Stimulated activated CD4-positive, alpha-beta T cell treated with anti-CD3 and anti-CD28 coated beads, Interleukin-1b, Interleukin-23, amount 100 ng/mL, for 1 hour (primary cell): ENCODE measurements at places on chromosomes 3 and 15.

- DNase-seq, result no peak
Observed at GRCh38 chr3:38949994-38950393, 101.8 kb downstream of the SCN11A start.

- no peak for DNase-seq
Observed at GRCh38 chr15:55532944-55533343, 24.9 kb upstream of the DNAAF4 start.

DNA sequence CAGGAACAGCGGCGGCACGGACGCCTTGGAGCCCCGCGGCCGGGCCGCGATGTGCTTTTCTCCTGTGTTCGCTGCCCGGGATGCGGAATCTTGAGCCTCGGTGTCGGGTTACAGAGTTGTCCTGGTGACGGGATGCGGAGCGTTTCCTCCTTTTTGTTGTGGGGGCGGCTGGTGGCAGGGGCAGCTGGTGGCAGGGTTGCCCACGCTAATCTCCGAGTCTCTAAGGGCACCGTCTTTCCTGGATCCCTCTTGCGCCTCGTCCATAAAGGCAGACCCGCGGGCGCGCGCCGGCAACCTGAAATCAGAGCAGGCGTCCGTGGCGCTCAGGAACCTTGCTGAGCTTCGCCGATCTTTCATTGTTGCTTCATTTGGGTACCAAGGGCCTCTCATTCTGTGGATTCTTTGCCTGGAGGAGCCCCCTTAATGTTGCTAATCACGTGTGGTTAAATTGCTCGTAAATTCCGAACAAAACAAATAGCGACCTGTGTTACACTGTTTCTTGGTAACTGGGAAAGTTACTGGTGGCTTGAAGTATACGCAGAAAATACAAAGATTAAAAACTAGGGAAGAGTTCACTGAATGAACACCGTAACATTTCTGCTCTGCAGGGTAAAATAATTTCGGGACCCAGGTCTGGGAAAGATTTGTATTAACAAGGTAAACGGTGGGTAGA lies 844 bp upstream of the PFN2 start:
- DNase-seq, result peak; percentile 6

DNA sequence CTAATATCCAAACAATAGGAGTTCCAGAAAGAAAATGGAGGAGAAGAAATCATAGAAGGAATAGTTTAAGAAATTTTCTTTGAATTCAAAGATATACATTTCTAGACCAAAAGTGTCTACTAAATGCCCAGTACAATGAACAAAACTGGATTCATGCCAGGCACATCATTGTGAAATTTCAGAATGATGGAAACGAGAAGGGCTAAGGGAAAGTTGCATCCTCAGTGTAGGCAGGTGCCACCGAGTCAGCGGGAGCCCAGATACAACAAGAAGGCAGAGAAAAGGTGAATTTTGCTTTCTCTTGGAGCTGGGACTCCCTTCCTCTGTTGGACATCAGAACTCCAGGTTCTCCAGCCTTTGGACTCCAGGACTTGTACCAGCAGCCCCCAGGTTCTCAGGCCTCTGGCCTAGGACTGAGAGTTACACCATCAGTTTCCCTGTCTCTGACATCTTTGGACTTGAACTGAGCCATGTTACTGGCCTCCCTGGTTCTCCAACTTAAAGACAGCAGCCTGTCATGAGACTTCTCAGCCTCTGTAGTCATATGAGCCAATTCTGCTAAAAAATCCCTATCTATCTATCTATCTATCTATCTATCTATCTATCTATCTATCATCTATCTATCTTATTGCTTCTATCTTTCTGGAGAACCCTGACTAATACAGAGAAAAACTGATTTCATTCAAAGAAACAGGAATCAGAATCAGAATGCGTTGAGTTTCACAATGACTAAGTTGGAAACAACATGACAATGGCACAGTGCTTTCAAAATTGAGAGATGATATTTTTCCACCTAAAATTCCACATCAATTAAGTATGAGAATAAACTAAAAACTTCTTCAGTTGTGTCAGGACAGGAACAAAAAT lies 207.7 kb downstream of the FAM43A start:
- DNase-seq, result no peak

- no peak for DNase-seq
Observed at GRCh38 chr15:74365598-74366445, 1.6 kb downstream of the CYP11A1 start.

GRCh38 chr15:55742498-55742926 lies 440 bp downstream of the PRTG start:
- no peak for DNase-seq

- DNase-seq, result no peak
Observed at GRCh38 chr15:53389271-53390037, 370.0 kb downstream of the WDR72 start.

DNA sequence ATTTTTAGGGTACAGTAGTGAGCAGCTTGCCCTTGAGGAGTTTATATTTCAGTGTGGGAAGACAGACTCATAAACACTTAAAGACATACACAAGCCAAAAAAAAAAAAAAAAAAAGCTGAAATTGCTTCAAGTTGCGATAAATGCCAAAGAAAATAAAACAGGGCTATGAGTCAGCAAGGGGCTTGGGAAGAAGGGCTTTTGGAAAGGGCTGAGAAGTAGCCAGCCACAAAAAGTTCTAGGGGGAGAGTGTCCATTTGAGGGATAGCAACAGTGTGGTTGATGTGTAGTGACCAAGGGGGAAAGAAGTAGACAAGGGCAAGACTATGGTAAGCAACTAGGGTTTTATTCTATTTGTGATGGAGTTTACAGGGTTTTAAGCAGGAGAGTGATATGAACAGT lies 185.5 kb downstream of the ADAMTS9 start:
- DNase-seq, result no peak

DNA sequence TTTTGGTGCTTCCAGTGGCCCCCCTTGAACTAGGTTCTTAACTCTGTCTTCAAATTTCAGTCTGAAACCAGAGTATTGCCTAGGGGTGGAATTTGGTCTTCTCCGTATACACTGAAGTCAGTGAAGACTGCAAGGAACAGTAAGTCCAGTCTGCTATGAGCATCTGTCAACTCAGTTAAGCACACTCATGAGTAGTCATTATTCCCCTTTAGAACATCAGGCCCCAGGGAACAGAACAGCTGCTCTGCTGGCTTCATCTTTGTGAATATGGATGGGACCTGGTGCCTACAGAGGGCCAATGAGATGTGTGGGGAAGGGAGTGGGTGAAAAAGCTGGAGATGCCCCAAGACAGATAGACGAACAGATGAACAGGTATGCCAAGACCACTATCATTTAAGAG lies 85.2 kb upstream of the PRR23C start:
- DNase-seq, result no peak

GRCh38 chr3:120767106-120767505 lies 24.6 kb downstream of the GTF2E1 start:
- DNase-seq, result no peak

DNA sequence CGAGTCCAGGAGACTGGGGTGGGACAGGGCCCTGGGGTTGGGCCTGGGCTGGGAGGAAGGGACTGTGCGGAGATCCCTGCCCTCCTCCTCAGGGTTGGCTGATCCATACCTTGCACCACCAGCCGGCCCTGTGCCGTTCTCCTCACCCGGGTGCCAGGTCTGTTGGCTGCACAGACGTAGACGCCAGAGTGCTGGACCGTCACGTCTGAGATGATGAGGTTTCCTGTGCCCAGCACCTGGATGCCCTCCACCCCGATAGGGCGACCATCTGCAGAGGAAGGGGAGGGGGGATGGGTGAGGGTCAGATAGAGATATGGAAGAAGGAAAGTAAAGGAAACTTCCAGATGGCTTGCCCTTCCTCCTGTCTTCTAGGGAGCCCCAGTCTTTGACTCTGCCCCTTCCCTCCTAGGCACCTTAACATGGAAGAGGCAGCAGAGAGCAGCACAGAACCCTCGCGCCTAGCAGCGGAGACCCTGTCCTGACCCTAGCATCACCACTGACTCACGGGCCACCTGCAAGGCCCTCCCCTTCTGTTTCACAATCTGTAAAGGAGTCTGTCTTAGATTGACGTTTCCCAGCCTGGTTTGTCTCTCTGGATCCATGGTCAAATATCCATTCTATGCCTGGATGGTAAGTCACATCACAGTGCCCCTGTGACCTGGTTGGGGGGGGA lies 28.8 kb downstream of the RNU5B-1 start:
- no peak for DNase-seq

- DNase-seq, result no peak
Observed at GRCh38 chr3:172911142-172911541, 160.6 kb downstream of the ECT2 start.

DNA sequence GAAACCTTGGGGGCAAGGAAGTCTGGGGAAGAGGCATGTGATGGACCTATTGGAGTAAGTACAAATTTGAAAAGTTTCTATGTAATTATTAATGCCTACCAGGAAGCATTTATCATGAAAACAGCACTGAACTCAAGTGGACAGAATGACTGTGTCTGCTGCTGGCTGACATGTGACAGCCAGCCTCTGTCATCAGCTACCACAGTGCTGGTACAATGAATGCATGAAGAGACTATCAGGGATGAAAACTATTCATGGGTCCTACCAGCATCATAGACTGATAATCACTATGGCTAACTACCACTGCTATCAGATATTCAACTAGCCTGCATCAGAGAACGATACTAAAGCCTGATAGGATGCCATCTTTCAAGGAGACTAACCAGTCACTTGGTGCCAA lies 193.5 kb downstream of the RAP2B start:
- DNase-seq, result no peak

GRCh38 chr15:87938031-87938430 lies 318.5 kb downstream of the NTRK3 start:
- no peak for DNase-seq

- DNase-seq, result no peak
Observed at GRCh38 chr3:148828136-148828690, 602 bp downstream of the CPB1 start.

DNA sequence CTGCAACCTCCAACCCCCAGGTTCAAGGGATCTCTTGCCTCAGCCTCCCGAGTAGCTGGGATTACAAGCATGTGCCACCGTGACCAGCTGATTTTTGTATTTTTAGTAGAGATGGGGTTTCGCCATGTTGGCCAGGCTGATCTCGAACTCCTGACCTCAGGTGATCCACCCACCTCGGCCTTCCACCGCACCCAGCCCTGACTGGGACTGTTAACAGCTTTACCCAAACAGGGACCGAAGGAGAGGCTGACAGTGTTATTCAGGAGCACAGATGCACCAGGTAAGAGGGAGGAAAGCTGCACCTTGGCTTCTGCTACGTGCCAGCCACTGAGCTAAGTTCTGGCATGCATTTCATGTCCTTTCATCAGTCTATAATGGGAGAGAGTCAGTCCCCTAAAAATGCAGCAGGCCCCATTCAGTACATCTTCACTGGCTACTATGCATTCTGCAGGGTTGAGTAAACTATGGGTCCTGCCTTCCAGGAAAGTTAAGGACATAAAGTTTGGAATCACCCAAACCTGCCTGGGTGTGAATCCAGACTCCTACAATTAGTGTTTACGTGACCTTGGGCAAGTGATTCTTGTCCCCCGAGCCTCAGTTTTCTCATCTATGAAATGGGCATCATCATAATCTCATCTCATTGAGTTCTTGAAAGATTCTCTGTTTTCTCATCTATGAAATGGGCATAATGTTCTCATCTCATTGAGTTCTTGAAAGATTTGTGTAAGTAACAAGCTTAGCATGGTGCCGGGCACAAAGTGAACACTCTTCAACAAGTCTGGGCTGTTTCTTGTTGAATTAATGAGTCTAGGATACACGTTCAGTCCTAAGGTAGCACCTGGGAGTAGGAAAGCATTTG lies 82.2 kb downstream of the CPN2 start:
- no peak for DNase-seq

GRCh38 chr3:59839810-59840515 lies 790.1 kb upstream of the CFAP20DC start:
- no peak for DNase-seq

GRCh38 chr15:92430069-92430440 lies 36.4 kb downstream of the ST8SIA2 start:
- DNase-seq, result no peak

DNA sequence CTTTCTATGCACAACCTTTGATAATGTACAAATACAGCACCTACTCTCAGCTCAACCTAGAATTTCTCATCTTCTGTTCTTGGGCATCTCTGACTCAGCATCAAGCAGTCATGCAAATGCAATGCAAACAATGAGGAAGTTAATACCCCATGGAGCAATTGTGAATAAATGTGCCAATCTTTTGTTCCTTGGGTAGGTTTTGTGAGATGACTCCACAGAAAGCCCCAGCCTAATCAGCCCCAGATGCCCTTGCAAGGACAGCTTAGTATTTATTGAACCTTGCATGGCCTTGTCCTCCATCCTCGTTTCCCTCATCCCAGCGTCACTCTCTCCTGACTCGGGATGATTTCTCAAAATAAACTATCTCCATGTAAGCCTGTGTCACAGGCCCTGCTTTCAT lies 494.7 kb upstream of the NECTIN3 start:
- no peak for DNase-seq

DNA sequence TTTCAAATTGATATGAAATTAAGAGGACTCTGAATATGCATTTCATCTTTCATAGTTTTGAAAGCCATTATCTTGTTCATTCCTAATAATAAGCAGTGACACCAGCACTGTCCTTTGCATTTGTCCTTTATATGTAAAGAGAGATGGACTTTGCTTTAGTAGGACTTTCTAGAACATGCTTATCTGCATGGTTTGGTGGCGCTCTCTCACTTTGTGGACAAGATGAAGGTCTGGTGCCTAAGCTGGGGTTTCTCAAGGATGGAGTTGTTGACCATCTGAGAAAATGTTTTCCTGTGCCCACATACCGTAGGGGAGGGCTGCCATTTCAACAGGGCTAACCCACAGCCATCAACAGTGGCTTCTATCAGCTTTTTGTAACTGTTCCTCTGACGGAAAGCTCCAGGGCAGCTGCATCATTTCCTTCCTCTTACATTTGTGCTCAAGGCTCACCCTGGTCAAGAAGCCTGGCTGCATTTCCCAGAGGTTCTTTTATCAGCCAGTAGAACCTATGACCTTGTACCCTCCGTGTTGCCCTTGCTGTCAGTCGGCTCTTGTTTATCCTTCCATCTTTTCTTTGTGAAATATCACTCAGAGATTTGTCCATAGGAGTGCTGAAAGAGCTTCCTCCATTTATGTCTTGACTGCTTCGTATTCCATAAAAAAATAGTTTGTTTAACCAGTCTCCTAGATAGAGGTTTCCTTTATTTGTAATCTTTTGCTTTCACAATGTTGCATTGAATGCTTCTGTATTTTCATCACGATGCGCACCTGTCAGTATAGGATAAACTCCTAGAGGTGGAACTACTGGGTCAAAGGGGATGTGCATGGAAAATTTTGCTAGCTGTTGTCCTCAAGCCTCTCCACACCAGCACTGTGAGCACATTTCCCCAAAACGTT lies 44.6 kb downstream of the ABHD2 start:
- DNase-seq, result no peak

DNA sequence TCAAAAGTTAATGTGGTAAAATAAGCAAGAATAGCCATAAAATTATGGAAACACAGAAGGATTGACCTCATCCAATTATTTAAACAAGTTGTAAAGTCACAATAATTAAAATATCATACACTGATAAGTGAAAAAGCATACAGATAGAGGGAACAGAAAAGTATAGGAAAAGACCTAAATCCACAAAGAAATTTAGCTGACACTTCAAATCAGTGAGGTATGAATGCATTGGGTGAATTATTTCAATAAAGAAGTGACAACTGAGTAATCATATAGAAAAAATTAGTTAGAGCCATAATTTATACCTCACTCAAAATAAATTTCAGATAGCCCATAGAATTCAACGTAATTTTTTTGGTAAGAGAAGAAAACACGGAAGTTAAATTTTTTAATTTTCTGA lies 25.1 kb downstream of the TFDP2 start:
- no peak for DNase-seq
